Stimulated activated CD8-positive, alpha-beta memory T cell treated with anti-CD3 and anti-CD28 coated beads, Interleukin-2, amount 100 ng/mL, for 1 hour (primary cell): ENCODE measurements at places on chromosomes 7 and 10.

GRCh38 chr7:8063706-8064297 lies 95.2 kb downstream of the GLCCI1 start:
- no peak for DNase-seq

- no peak for DNase-seq
Measured at GRCh38 chr10:22583683-22584082, 130.7 kb downstream of the PIP4K2A start.

- DNase-seq: no peak
Measured at GRCh38 chr7:12436126-12436525, 32.5 kb upstream of the VWDE start.

- no peak for DNase-seq
Measured at GRCh38 chr10:68124718-68125117, 15.4 kb downstream of the MYPN start.

DNA sequence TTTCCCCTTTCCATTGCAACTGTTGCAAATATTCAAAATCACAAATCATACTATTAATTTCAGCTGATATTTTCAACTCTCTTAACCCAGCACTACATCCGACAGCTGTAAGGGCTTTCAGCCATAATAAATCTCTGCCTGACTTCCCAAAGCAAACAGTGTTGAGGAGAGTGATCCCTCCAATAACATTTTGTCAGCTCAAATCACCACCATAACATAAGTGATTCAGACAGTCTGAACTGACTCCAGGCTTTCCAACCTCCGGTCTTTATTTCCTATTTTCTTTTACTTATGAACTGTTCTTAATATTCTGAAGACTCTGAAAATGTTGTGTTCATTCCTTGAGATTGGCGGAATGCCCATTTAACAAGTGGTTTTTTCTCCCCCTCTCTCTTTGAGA lies 1085.9 kb downstream of the GATA3 start:
- no peak for DNase-seq

DNA sequence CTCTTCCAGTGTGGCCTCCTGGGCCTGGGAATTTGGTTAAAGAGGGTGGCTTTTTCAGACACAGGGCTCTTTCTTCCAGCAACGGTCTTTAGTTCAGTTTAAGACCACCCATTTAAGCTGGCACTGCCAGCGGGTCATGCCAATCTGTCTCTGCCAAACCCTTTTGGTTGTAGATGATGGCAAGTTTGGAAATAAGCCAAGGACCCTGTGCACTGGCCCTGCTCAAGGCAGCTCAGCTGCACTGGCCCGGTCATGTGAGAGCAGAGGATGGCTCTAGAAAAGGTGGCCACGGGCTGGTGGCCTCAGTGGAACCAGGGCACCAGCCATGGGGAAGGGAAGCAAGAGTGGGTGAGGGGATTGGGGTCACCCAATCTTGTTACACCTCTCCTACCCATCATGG lies 294.1 kb downstream of the GLRX3 start:
- no peak for DNase-seq
